ENCODE measurements at places on chromosomes 11 and 22.

DNA sequence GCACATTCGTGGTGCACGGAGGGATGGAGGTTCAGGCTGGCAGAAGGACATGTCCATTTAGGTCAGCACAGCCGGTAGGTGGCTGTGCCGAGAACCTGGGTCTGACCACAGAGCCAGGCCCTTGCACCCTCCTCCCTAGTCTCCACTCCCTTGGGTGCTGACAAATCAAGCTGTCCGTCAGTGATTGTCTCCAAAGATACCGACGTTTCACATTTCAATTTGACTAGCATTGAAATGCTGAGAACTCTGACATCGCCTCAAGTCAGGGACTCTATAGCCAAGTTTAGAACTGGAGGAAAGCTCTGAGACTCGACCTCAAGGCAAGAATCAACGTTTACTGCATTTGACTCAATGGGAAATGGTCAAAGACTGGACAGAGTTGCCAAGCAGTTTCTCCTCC lies 1321.1 kb downstream of the TBC1D22A start:
- DNase-seq: no peak

DNA sequence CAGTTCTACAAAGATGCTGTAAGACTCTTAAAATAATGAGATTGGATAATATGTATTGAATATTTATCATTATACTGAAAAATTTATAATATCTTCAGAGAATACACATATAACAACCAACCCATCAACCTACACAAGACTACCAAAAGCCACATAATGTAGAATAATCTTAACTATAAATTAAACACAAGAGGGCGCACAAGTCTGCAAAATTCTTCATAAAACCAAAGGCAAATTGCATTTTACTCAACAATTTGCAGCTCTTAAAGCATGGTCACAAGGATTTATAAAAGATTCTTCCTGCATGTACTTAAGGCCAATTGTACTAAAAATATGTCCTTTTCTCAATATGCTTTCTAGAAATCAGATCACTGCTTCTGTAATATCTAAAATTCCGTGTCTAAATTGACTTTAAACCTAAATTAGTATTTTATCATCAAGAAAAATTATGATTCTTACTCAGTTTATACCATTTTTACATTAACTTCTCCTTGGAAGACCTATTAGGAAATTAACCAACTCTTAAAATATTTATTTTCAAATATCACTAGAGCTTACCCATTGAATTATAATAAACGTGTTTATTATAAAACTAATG lies 79.0 kb downstream of the TTC28 start:
- peak; percentile 19 for DNase-seq

- no peak for DNase-seq
Measured at GRCh38 chr22:39255449-39256185, 10.8 kb upstream of the PDGFB start.

GRCh38 chr11:102289592-102289991 lies 27.7 kb upstream of the BIRC3 start:
- DNase-seq: no peak

DNA sequence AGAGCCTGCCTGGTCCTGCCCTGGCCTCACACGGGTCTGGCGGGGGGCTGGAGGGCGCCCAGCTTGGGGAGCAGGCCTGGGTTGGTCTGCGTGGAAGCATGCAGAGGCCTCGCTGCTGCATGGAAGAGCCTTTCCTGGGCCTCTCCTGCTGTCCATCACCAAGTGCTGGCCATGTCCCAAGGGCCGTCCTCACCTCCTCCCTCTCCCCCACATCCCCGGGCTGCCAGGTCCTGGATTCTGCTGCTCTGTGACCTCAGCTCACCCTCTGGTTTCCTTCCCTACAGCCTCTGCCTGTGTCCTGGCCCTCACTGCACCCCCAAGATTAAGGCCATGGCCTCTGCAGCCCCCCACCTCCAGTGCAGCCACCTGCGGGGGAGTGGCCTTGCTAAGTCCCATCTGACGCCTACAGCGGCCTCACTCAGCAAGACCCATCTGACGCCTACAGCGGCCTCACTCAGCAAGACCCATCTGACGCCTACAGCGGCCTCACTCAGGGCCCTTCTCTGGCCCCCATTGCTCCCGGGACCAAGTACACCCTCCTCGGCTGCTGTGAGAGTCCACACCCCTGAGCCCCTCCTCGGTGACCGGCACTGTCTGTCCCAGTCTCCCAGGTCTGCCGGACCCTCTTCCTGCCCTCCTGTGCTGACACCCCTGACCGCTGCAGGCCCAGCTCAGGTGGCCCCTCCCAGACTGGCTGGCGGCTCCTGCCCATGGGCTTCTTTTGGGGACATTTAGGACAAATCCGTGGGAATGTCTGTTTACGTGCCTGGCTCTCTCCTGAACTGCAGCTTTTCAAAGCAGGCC lies 119.5 kb upstream of the B3GAT1 start:
- DNase-seq: no peak

- no peak for DNase-seq
Measured at GRCh38 chr11:119520400-119520799, 97.4 kb upstream of the THY1 start.

DNA sequence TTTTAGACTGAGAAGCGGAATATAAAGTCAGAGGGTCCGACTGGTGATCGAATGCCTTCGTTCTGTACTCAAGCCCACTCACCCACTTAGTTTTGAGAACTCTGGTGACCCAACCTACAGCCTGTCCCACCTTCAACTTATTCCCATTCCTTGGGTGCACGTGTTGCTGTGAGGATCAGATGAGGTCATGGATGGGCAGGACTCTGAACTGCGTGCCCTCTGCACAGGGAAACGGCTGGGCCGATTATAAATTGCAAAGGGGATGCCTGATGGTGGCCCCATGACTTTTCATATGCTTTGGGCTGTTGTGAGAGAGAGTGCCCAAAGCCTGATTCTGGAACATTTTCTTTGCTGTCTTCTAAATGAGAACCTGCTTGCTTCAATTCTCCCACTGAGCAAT lies 16.0 kb upstream of the EHF start:
- DNase-seq: no peak

DNA sequence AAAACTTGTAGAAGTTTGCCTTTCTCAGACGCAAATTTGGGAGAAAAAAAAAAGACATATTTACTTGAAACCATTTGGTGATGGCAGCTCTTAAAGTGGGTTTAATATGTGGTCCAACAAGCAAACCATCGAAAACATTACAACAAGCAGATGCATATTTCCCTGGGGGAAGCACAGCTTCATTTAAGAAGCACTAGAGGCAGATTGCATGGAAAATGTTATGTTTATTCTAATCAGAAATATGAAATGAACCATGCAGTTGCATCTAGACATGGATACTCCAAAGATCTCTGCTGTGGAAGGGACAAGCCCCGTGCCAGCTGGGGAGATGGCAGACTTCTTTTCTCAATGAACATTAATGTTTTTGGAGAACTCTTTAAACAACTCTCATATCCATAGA lies 57.4 kb upstream of the PARVA start:
- DNase-seq: no peak

DNA sequence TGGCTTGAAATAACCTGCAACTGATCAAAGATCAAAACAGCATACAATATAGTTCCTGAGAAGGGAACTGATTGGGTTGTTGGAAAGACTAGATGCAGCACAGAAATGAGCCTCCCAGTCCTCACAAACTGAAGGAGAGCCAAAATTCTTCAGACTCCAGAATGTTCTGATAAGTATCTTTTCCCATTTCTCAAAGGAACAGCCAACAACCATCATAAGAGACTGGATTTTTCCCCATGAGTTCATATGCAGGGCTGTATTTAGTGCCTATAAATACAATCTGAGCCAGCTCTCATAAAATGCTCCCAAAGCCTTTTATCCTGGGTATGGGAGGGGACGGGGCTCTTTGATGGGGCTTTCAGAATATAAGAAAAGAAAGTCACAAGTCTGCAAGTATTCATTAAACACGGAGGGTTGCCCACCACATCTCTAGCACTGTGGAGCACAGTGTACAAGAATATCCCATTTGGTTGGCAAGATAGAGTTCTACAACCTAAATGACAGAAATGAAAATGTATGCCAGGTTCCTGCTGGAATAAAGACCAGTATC lies 50.7 kb upstream of the LYVE1 start:
- no peak for DNase-seq

GRCh38 chr11:103112364-103112763 lies 3.1 kb downstream of the DYNC2H1 start:
- DNase-seq: no peak

DNA sequence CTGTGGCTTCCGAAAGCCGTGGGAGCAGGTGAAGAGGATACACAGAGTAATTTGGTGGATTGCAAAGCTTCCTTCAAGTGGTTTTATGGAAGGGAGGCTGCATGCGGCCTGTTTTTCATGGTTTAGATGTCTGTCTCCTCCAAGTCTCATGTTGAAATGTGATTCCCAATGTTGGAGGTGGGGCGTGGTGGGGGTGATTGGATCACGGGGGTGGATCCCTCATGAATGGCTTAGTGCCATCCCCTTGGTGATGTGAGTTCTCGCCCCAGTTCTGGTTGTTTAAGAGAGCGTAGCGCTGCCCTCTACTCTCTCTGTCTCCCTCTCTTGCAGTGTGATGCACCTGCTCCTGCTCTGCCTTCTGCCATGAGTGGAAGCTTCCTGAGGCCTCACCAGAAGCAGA lies 247.8 kb upstream of the B3GAT1 start:
- DNase-seq: no peak

GRCh38 chr11:113553235-113553634 lies 78.0 kb upstream of the DRD2 start:
- peak; percentile 96 for DNase-seq

DNA sequence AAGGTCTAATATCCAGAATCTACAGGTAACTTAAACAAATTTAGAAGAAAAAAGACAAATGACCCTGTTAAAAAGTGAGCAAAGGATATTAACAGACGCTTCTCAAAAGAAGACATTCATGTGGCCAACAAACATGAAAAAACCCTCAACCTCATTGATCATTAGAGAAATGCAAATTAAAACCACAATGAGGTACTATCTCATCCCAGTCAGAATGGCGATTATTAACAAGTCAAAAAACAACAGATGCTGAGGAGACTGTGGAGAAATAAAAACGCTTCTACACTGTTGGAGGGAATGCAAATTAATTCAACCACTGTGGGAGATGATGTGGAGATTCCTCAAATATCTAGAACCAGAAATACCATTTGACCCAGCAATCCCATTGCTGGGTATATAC lies 67.2 kb downstream of the SLC17A6 start:
- no peak for DNase-seq

DNA sequence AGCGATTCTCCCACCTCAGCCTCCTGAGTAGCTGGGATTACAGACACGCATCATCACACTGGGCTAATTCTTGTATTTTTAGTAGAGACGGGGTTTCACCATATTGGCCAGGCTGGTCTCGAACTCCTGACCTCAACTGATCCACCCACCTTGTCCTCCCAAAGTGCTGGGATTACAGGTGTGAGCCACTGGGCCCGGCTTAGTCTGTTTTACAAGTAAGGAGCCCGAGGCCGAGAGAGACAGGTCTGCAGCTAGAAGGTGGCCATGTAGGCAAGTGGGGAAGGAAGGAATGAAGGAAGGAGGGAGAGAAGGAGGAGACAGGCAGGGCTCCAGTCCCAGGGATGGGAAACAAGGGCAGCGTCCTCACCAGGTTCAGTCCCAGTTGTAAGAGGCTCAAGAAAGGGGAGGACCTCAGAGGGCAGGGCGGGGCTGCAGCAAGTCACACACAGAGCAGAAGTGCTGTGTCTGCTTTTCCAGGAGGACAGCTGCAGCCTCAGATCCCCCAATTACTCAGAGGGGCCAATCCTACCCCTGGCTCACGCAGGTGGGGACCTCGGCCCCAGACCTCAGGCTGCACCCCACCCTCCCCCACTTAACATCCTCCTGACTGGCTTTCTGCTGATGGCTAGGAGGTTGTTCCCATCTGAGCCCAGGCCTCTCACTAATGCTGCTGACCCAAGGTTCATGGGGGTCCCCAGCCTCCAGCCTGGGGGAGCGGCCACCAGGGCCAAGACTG lies 53.8 kb upstream of the PRR5 start:
- DNase-seq: no peak

DNA sequence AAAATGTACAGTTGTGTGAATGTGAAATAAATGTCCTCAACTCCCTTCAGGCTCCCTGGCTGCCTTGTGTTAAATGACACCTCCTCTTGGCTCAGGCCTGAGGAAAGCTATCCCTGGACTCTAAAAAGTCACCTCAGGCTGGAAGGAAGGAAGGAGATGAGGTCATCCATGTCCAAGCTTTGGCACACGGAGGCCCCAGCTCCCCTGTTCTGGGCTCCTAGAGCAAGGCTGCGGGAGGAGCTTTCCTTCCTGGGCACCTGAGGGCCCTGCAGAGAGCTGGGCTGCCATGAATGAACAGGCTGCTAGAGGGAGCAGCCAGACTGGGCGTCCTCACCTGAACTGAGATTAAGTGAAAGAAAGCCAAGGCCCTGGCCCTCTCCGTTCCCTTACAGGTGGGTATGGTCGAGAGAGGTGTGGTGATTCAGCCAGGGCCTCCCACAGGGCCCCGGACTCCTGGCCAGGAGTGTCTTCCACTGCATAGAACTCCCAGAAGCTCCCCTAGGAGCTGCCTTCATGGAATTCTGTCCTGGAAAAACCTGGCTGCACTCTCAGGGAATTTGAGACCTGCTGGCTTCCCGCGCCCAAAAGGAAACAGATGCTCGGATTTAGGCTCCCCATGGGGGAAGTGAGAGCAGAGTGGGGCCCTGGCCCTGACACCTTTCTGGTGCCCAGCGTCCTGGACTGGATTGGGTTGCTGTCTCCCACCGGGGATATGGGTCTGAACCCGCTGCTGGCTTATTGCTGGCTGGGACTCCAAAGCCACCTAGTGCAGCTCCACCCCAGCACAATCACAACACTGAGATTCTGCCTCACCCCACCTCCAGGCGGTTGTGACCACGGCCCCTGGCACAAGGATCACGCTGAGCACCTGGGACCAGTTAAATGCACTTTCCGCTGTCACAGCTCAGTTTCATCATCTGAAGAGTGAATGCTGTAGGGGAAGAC lies 22.2 kb downstream of the MYBPC3 start:
- no peak for DNase-seq

- peak; percentile 79 for DNase-seq
Measured at GRCh38 chr11:14764579-14765527, 121.2 kb downstream of the PDE3B start.

DNA sequence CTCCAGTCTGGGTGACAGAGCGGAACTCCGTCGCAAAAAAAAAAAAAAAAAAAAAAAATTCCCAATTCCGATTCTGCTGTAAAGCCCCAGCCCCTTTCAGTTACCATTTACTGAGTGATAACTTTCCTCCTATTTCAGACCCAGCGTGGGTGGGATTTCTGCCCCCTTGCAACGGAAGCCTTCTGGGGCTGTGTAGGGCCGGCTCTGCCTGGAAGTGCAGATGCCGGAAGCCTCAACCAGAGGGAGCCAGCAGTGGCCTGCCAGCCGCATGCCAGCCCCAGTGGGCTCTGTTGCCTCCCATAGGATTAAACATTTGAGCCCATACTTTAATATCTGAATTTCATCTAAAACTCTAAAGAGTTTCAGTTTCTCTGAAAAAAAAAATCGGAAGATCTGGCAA lies 60.0 kb upstream of the NUP50 start:
- no peak for DNase-seq

DNA sequence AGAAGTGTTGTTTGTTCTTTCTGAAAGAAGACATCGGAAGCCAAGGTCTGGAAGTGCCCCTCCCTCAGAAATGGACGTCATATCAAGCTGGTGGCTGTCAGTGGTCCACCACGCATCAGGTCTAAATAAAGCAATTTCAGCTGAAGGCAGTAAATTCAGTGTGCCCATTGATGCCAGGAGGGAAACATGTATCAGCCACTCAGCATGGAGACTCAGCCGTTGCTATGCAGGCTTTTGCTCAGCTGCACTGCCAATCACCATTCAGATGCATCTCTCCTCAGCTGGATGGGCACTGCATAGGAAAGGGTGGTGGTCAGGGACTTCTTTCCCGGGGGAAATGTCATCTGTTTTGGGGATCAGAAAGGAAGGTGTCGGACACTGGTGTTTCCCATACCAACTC lies 878.2 kb downstream of the NTM start:
- no peak for DNase-seq
